Sigmoid colon (tissue), 7 donors: ENCODE measurements at places on chromosomes 13 and 19. TPM values are rescaled to one million over a fixed set of nuclear protein-coding genes. Genes with fewer than 3 reads are reported as not detected.

- H3K27ac ChIP-seq: no peak overlapping the region
- H3K4me3 ChIP-seq: no peak overlapping the region
- no peaks in the 10 kb centered on the region for H3K36me3 ChIP-seq
- no peak for DNase-seq
- H3K27me3 ChIP-seq: no peaks in the 10 kb centered on the region
- no peaks in the 10 kb centered on the region for H3K4me1 ChIP-seq
Measured at GRCh38 chr13:59734393-59734792, 429.3 kb downstream of the DIAPH3 start.

Gene CEACAM16
- total RNA-seq: not detected

Gene TBXA2R
- total RNA-seq: 0.82 TPM

- DNase-seq: no peak
- no peak overlapping the region for H3K27ac ChIP-seq
- H3K27me3 ChIP-seq: no peaks in the 10 kb centered on the region
- H3K4me1 ChIP-seq: no peaks in the 10 kb centered on the region
- no peak overlapping the region for H3K4me3 ChIP-seq
- H3K36me3 ChIP-seq: no peaks in the 10 kb centered on the region
Measured at GRCh38 chr19:8036434-8037099, 16.0 kb upstream of the CCL25 start.

Gene BTBD2
- total RNA-seq: 56.3 TPM

Gene FAAP24
- 2.3 TPM for total RNA-seq
